ENCODE measurements at places on chromosomes 5 and 9. TPM values are rescaled to one million over a fixed set of nuclear protein-coding genes. Genes with fewer than 3 reads are reported as not detected.

SAXO1 gene
- 0.09 TPM for total RNA-seq

GPR21 gene
- total RNA-seq, result 1.1 TPM

PCDHB15 gene
- total RNA-seq, result 0.32 TPM

NEUROG1 gene
- not detected for total RNA-seq

ANKRD34B gene
- total RNA-seq, result not detected

CSF1R gene
- under 0.01 TPM for total RNA-seq

CDX1 gene
- not detected for total RNA-seq

TEX48 gene
- total RNA-seq, result not detected

CDH9 gene
- not detected for total RNA-seq

CMYA5 gene
- total RNA-seq, result 5.9 TPM

NPR3 gene
- 74.7 TPM for total RNA-seq

DNM1 gene
- total RNA-seq, result 63.7 TPM
